ENCODE measurements at places on chromosomes 7 and 10.

- no peak for DNase-seq
These were observed 3.1 kb downstream of the VSIR start for GRCh38 chr10:71770255-71770654.

GRCh38 chr7:150791304-150791703 is 8.9 kb downstream of the TMEM176B start:
- DNase-seq, result no peak

GRCh38 chr10:111030042-111030750 is 46.6 kb upstream of the ADRA2A start:
- DNase-seq, result no peak

DNA sequence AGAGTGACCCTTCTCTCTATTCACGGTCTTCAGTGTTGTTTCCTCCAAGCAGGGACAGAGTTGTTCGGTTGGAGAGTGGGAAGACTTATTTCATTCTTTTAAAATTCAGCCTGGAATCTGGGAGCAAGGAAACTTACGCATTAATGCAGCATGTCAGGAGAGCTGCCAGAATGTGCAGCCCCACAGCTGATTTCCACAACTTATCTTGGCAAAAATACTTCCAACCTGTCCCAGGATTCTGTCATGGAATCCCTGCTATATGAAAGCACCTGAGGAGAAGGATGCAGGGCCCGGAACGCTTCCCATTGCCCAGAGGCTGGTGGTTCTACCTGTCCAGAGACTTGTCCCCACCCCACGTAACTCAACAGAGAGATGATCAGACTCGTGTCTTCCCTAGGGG is 86.9 kb upstream of the MKI67 start:
- no peak for DNase-seq

- no peak for DNase-seq
These were observed 156.3 kb downstream of the SLC16A9 start for GRCh38 chr10:59553162-59553900.

DNA sequence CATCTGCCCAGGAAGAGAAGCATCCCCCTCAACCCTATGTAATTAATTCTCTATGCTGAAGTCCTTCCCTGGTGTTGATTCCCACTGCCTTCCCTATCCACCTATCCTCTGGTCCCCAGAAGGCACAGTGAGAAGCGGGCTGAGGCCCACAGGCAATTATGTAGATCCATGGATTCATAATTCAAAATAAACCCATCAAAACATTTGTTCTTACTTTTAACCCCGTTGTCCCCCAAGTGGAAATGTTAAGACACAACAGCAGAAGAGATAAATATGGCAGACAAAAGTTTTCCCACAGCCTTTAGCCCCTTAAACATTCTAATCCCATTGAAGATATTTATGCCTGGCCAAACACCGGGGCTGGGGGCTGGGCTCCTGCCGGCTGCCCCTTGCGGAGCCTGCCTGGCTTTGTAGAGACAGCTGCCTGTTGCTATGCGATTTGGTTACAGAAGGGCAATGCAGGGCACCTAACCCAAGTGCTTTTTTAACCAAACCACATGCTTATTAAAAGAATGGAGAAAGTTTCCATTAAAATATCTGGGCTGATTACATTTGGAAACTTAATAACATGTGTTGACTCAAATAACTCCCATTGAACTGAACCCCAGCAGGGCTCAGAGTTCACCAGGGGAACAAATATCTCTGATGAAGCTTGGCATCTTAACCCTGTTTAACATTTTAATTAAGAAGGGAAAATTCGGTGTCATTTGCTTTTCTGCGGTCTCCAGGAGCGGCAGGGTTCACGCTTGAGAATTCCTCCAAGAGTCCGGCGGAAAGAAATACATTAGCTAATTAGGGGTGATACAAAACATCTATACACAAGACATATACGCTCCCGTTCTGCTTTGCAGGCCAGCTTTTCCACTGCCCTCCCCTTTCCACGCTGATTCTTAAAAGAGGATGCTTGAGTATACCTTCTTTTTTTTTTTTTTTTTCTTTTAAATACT is 110.8 kb upstream of the FGFR2 start:
- DNase-seq, result no peak

DNA sequence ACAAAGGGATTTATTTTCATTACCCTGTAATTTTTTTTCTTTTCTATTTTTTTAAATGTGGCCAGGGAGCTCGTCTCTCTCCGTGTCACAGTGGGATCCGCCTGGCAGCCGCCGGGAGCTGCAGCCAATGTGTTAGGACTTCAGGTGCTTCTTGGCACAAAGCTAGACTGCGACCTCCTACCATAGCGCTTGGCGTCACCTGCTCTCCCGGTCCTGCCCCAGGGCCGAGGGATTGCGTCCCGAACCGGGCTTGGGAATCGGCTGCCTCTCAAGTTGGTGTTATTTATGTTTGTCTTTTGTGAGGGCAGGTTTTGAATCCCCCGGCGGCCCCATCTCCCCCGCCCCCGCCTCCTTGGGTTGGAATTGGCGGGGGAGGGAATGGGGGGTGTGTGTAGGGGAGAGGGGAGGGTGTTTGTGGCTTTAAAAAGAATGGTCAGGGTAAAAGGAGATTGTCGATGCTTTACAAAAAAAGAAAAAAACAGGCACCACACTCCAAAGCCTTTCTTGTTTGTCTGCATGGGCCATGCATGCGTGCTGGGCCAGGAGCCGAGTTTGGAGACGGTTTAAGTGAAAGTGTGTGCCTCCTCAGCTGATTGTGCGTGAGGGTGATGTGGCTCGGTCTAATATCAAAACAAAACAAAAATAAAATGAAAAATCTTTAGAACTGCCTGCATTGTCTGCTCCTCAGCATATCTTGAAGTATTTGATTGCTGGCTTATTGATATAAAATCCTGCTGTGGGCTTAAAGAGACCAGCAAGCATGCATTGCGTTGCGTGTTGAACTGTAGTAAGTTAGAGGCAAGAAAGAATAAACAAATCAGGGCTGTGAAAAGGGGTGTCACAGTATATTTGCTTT is 1.2 kb downstream of the PPP1R9A start:
- DNase-seq, result no peak

DNA sequence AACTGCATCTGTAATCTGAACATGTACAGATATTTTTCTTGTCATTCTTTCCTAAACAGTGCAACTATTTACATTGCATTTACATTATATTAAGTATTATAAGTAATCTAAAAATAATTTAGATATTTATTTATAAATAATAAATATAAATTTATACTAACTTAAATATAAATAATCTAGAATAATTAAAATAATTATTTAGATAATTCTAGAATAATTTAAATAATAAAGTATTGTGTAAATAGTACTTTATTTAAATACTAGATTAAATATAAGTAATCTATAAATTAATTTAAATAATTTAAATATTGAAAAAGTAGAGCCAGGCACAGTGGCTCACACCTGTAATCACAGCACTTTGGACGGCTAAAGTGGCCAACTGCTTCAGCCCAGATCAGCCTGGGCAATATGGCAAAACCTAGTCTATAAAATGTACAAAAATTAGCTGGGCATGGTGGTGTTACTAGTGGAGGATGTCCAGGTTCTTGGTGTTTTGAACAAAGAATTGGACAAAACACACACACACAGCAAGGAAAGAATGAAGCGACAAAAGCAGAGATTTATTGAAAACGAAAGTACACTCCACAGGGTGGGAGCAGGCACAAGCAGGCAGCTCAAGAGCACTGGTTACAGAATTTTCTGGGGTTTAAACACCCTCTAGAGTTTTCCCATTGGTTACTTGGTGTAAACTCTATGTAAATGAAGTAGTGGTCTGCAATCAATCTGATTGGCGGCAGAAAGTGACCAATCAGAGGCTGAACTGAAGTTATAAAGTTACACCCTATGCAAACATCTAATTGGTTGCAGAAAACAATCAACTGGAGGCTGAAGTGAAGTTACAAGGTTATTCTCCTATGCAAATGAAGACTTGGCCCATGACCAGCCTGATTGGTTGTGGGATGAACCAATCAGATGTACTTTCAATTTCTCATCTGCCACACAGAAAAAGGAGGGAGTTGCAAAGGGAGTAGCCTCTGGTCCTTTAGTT is 100.2 kb upstream of the SP4 start:
- no peak for DNase-seq

DNA sequence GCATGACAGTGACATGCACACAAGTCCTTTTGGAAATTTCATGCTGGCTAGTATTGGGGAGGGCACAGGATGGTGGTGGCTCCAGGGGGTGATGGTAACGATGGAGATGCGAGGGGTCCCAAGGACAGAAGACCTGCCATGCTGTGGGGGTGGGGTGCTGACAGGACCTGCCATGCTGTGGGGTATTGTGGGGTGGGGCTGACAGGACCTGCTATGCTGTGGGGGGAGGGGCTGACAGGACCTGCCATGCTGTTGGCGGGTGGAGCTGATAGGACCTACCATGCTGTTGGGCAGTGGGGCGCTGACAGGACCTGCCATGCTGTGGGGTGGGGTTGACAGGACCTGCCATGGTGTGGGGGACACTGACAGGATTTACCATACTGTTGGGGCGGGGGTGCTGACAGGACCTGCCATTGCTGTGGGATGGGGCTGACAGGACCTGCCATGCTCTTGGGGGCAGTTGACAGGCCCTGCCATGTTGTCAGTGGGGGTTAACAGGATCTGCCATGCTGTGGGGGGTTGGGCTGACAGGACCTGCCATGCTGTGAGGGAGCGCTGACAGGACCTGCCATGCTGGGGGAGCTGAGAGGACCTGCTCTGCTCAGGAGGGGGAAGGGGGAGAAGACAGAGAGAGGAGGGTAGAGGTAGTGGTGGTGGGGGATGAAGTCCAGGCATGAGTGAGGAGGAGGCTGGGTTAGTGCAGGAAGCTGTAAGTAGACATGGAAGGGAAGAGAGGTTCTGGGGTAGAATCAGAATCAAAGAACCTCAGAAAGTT is 36.2 kb upstream of the RET start:
- DNase-seq, result no peak

GRCh38 chr7:148882192-148882591 is 1.9 kb downstream of the EZH2 start:
- DNase-seq, result no peak

- DNase-seq, result no peak
These were observed 86.8 kb upstream of the CHST15 start for GRCh38 chr10:124180044-124180745.

GRCh38 chr7:151789380-151789947 is 87.5 kb downstream of the PRKAG2 start:
- no peak for DNase-seq

DNA sequence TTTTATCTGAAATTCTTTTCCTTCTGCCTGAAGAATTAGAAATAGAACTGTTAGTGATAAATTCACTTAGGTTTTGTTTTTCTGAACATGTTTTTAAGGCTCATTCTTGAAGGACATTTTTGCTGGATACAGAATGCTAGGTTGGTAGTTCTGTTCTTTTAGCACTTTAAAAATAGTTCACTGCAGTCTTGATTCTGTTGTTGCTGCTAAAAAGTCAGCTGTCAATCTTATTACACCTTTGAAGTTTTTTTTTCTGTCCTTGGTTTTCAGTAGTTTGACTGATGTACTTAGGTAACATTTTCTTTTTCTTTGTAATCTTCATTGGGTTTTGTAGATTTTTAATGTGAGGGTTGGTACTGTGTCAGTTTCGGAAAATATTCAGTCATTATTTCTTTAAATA is 48.7 kb downstream of the C1GALT1 start:
- DNase-seq, result no peak

DNA sequence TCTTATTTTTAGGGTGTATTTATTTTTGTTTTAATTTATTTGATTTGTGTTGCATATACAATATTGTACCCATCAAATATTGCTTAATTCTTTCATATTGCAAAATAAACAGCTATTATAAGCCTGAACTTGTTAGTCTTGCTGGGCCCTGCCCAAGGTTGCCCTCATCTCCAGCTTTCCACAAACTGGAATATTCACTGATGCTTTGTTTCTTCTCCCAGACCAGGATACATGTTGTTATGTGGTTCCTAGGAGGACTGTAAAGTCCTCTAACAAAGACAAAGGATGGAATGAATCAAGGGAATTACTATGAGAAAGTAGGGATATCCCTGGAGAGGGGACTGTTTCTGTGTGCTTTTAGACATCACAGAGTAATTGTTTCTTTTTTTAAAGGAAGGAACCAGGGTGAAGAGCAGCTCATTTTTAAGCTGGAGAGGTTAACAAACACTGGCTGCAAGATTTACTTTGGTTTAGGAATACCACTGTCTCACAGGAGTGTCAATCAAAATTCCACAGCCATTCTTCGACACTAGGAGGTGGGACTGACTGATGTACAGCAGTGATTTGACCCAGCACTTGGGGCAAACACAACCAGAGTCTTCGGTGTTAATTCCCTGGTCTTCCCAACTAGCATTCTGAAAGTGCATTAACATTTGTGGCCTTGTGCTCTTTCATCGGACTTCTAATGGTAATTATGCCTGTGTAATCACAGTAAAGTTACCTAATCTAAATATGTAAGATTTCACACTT is 14.8 kb upstream of the CD36 start:
- no peak for DNase-seq

GRCh38 chr10:114996542-114996941 is 58.5 kb downstream of the TRUB1 start:
- DNase-seq, result peak; percentile 22

GRCh38 chr10:16967866-16968415 is 150.7 kb upstream of the RSU1 start:
- no peak for DNase-seq

GRCh38 chr7:50835156-50835555 is 52.5 kb upstream of the GRB10 start:
- DNase-seq, result no peak

DNA sequence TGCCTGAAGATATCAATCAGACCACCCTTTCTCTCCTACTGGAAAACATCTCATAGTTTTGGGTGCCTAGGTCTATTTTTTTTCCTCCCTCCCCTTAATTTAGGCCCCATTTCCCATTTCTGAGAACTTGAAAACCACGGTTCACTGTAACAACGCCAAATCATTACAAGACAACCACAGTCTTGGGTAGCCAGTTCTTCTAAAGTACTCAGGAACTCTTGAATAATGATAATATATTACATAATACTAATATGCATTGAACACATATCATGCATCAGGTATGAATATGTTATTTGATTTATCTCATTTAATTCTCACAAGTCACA is 185.1 kb upstream of the ADO start:
- DNase-seq, result no peak

- DNase-seq, result no peak
These were observed 120.8 kb downstream of the TAX1BP1 start for GRCh38 chr7:27860800-27861199.

DNA sequence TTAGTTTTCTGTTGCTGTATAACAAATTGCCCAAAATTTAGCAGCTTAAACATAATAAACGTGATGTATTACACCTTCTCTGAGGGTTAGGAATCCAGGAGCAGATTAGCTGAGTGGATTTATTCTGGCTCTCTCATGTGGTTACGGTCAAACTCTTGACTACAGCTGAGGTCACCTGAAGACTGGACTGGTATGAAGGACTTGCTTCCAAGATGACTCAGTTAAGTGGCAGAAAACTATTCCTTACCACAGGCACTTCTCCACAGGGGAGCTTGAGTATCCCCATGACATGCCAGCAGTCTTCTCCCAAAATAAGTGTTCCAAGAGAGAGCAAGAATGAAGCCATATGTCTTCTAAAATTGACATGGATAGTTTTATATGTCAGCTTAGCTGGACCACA is 957.2 kb upstream of the GHITM start:
- DNase-seq, result no peak

DNA sequence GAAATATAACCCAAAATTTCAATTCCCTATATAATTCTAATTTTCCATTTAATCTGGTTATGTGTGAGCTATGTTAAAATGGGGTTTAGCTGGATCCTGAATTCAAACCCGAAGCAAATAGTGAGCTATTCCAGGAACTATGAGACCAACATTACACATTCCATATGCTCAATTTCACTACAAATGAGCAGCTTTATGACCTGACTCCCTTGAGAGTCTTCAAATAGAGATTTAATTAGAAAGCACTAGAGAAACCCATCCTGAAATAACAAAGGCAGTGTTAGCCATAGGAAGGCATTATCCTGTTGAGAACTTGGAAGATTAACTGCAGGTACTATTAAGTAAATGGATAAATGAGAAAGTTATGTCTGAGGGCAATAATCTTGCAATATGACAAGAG is 890.0 kb downstream of the GRM8 start:
- no peak for DNase-seq
